AG04449 (cell line): ENCODE measurements at places on chromosomes 4 and X.

DNA sequence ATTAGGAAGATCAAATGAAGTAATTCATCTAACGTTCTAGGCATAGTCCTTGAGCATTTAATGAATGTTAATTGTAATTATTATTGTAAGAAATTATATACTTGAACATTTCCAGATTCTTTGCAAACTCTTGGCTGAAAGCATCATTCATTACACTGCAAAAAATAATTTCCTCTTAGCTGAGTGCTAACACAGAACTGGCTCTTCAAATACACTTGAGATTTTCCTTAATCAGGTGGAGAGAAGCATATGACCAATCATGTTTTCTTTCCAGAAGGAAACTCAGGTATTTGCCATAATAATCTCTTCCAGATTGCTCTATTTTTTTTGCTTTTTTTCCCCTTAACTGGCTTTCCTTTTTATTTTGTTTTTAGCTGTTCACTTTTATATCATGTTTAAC is 42.5 kb downstream of the SLC39A8 start:
- no peak for DNase-seq

DNA sequence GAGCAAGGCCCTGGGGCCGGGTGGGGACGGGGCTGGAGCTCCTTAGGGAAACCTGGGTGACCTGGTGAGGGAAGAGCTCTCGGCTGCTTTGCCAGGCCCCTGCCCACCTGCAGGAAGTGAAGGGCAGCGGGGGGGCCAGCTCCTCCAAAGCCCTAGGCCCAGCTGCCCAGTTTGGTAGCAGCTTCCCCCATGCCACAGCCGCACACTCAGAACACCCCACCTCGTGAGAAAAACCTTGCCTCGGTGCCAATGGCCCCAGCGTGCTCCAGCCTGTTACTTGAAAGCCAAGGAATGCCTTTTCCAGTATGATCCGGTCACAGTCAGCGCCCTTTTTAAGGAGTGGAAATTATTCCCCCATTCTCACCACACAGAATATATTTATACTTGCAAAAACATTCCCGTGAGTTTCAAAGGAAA is 38.3 kb downstream of the ACOX3 start:
- no peak for DNase-seq

DNA sequence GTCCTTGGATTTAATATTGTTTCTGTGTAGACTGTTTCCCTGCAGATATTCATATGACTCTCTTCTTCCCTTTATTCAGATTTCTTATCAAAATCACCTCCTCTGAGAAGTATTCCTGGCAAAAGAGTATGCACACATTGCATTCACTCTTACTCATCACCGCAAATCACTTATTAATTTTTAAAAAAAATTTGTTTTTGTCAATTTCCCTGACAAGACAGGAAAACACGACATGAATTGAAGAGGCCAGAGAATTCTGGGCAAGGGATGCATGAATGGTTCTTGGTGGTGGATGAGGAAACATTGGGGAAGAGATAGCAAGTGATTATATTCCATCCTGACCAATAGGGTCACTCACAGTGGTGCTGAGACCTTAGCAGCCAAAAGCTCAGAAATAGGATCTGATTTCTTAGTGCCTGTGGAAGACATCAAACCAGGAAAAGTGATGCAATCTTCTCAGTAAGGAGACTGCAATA is 522.5 kb upstream of the AGA start:
- DNase-seq = no peak

DNA sequence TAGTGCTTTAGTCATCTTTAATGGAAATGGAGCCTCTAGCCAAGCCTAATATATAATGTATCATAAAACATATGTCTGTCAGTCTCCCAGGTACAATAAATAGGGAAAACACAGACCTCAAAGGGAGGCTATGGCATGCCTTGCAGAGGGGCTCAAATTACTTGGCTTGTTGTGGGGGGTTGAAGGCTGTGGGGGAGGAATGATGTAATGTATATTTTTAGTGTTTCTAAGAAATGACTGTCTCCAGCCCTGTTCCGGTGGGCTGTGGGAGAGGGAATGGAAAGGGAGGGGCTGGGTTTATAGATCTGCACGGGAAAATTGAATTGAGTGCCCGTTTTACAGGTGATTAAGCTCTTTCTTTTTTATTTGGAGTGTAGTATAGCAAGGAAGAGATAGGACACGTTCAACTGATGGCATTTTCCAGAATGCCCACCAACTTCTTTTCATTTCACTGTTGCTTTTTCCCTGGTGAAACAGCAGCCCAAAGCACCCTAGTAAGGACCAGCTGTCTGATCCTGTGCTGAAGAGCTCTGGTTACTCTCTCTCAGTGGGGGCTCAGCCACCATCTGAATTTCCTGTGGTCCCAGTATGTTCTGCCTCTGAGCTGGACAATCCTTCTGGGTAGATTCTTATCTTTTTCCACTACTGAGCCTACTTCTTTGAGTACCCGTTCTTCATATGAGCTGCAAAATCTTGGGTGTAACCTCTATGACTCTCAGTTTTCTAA is 220.7 kb upstream of the CASK start:
- no peak for DNase-seq

GRCh38 chrX:46758163-46758955 is 559 bp downstream of the SLC9A7 start:
- no peak for DNase-seq
